ENCODE measurements at places on chromosomes 7 and 10. TPM values are rescaled to one million over a fixed set of nuclear protein-coding genes. Genes with fewer than 3 reads are reported as not detected.

AKR1C2 gene
- not detected for total RNA-seq

LIPN gene
- total RNA-seq, result not detected

ECD gene
- total RNA-seq, result 37.5 TPM

MMD2 gene
- total RNA-seq, result not detected

SYNPO2L gene
- total RNA-seq, result not detected

TTYH3 gene
- 14.8 TPM for total RNA-seq

ANKRD61 gene
- 0.17 TPM for total RNA-seq

LDB3 gene
- 0.12 TPM for total RNA-seq

GSTO2 gene
- 2.6 TPM for total RNA-seq

Measured in activated CD4-positive, alpha-beta memory T cell treated with anti-CD3 and anti-CD28 coated beads for 36 hours (primary cell).